Occipital lobe (tissue), 3 donors: ENCODE measurements at places on chromosomes 12 and 14.
A peak's percentile ranks its signal among the peaks of the same experiment; 100 is the strongest.

DNA sequence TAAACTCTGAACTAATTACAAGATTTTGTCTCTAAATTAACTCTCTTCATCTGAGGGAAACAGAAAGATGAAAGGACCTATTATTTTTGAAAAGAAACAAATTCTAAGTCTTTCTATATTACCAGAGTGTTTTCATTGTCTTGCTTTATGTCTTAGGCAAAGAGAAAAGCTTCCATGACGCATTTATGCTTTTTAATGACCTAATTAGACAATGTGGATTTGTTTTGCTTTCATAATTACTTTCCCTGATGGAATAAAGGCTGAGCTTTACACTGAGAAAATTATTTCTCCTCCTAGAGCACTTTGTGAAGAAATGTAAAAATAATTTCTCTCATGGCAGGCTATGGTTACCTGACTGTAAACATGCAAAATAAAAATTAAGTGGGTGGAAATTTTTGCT, 138.0 kb upstream of the SLCO1C1 start:
- no peak for DNase-seq

GRCh38 chr12:127355061-127355841, 911.7 kb upstream of the TMEM132C start:
- no peak for DNase-seq

- no peak for DNase-seq
Observed at GRCh38 chr14:23571701-23572523, 4.3 kb upstream of the AP1G2 start.

- DNase-seq = no peak
Observed at GRCh38 chr14:22519877-22520685, 68.9 kb downstream of the DAD1 start.

DNA sequence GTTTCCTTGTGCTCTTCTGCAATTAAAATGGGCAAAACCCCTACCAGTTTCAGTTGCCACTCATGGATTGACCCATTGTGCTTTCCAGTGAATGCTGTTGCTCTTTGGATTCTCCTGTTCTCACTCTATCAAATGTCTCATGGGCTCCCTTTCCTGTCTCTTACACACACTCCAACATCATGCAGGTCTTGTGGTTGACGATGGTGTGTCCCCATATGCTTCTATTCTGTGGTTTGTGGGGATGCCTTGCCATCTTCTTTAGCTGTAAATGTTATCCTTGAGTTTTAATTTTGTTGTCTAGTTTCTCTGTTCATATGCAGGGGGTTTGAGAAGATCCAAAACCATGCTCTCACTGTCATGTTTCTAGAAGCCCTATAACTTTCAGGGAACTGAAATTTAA, 31.9 kb upstream of the FBXO34 start:
- no peak for DNase-seq

GRCh38 chr12:45216230-45216982, 511 bp downstream of the ANO6 start:
- DNase-seq = peak; percentile 62

- no peak for DNase-seq
Observed at GRCh38 chr14:73859145-73859544, 7.5 kb downstream of the PTGR2 start.

DNA sequence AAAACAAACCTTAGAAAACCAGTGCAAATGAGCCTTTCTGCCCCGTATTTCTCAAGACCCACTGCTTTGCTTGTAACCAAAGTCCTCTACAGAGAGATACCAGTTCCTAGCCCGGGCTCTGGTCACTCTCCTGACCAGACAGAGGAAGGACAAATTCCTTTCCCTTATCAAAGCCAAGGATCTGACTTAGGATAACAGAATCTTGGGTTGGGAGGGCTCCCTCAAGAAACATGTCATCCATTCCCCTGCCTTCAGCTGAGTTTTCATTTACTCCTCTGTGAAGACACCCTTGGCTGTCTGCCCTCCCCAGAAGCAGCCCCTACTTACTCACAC, 116.0 kb upstream of the PARP11 start:
- no peak for DNase-seq

- no peak for DNase-seq
Observed at GRCh38 chr12:130501821-130502220, 164.1 kb downstream of the PIWIL1 start.

DNA sequence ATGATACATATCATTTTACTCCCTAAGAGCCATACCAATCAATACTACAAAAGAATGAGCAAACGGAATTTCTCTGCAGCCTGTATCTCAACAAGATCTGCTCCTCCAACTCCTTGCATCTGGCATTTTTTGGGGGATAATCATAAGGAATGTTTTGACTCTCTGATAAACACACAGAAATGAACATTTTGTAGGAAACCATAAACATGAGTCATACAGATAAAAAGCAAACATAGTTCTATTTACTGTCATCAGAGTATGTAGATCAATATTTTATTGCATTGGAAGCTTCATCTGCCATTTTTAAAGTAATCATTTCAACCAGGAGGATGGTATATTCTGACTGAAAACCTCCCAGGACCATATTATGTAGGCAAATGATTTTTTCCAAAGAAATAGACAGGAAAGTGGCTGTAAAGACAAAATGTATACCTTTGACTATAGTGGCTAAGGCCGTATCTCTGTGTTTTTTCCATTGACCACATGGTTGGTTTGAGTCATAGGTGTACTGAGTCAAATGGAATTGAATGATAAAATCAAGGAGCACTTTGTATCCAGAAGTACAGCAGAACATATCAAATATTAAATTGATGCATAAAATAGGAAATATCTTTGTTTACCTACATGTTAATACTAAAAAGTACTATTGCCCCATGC, 32.4 kb upstream of the CD69 start:
- no peak for DNase-seq

DNA sequence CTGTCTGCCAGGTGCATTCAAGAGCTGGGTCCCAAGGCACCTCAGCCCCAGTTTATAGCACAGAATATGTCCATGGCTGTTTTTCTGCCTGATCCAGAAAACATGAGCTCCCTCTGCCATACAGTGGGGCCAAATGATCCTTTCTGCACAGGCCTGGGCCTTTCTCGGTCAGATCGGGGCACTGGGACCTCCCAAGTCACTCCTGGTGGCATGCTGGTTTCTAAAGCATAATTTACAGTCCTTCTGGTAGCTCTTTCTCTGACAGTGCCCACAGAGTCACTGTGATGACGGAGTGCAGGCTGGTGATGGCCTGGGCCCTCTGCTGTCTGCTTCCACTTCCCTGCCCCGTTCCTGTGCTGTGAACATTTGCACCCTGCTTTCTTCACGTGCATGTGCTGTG, 99.2 kb downstream of the ADGRD1 start:
- DNase-seq = no peak

DNA sequence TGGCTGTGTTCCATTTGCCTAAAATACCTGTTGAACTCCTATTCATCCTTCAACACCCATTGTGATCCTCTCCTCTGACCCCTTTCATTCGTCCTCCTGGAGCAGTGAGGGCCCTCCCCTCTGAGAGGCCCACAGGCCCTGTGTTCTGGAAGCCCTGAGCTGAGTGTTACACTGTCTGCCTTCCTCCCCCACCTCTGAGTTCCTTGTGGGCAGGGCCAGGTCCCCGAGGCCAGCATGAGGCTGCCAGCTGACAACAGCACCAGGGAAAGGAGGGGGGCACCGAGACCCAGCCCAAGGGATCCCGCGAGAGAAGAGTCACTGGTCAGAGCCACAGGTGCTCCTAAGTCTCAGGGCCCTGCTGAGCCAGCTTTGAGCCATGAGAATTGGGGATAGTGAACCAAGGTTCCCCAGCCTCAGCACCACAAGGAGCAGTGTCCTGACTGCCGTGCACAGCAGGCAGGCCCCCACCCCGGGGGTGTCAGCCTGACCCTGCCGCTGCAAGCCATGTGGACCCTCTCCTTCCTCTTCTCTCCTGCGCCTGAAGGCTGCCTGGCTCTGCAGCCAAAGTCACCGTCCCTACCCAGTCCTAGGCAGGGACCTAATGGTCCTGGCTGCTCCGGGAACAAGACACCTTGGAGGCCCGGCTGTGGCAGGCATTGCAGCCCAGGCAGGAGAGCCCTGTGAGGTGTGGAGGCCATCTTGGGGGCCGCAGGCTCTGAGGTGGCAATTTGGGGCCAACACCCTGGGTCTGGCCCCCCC, 52.5 kb downstream of the BEGAIN start:
- DNase-seq = no peak

- no peak for DNase-seq
Observed at GRCh38 chr12:116577154-116577561, 18.0 kb downstream of the MAP1LC3B2 start.

DNA sequence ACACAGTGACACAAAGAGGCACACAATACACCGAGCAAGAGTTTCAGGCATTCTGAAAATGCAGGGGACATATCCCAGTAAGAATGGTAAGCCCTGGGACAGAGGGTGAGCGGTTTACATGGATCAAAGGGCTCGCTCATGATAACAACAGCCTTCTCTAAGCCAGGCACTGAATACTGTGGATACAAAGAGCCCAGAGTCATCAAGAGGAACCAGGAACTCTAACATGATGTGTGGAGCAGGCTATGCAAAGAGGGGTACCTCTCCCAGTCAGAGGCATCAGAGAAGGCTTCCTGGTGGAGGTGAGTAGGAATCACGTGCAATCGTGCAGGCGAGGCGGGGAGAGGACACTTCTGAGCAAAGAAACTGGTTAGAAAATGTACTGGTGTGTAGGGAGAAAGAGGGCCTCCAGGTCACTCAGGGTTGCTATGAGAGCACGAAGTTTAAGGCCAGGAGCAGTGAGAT, 76.9 kb upstream of the EEA1 start:
- no peak for DNase-seq

DNA sequence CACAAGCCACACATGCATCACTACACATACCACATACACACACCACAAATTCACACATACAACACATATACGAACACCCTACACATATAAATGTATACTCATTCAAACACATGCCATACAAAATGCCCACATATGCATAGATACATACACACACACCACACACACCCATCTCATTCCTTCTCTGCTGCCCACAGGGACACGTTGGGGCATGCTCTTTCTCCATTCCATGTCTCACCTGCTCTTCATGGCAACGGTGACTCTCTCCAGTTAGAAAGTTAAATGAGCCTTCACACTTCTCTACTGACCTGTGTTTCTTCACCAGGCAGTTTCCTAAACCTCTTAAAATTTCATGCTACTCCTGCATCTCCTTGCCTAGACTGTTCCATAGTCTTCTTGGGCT, 1194.8 kb downstream of the BCL11B start:
- no peak for DNase-seq

DNA sequence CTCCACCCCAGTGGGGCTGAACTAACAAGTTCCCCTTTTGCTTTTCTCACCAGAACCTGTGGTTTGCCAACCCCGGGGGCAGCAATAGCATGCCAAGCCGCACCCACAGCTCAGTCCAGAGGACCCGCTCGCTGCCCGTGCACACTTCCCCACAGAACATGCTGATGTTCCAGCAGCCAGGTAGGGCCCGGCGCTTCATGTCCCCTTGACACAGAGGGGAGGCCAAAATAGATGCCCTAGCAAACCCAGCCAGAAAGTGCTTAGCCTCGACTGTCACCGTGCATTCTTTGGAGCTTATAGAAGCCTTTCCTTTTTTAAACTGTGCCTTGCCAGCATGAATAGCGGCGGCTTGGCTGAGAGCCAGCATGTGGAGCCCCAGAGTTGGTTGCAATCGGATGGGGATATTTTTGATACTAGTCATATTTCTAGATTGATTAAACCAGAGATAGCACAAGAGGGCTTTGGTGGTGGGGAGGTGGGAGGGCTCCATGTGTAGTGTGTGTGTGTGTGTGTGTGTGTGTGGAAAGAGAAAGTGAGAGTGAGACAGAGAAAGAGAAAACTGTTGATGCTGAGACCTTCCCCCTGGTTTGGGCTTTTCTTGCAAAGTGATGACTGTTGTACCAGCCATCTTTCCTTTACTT, 126.1 kb downstream of the GCH1 start:
- peak; percentile 29 for DNase-seq

DNA sequence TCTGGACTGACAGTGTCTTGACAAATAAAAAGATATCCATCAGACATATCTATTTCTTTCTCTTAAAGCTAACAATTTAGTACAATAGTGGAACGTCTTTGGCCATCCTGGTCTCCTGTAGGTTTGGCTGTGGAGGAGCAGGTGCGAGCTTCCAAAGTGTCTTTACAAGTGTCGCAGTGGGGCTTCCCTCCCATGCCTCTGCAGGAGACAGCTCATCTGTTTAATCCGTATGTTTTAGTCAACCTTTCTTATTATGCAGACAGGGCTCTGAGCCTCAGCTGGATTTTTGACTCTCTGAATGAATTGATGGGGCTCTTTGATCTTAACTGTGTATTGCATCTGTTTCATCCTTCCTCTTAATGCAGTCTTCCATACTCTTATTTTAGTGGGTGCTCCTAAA, 57.5 kb downstream of the RMST start:
- no peak for DNase-seq

DNA sequence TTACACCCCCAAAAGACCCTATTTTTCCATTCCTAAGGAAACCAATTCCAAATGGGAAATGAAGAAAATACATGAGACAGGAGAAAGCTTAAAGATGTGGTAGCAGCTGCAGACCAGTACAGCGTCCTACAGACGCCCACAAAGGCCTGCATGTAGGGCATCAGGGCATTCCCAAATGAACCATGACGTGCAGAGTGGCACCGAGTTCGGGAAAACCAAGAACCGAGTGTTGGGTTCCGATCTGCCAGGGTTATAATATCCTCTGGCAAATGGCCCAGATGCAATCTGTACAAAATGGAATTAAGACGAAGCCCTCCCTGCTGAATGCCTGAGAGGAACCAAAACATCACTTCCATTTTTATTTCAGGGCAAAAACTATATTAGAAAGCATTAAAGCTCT, 34.4 kb upstream of the SELPLG start:
- no peak for DNase-seq
